ENCODE measurements at places on chromosomes 2 and 18.
A peak's percentile ranks its signal among the peaks of the same experiment; 100 is the strongest.

DNA sequence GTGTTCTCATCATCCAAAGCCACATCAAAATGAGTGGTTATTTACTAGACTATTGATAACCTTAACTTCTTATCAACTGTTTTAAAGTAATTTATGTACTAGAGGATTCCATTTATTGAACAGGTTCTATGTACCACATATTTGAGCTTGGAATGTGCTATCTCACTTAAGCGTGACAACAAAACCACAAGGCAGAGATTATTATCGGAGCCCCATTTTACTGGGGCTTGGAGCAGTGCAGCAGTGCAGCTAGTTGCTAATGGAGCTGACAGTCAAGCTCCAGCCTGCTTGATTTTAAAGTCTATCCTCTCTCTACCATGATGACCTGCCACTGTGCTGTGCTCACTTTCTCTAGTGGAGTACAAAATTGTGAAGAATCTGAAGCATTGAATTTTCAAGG is 24.6 kb downstream of the GCG start:
- DNase-seq: no peak

DNA sequence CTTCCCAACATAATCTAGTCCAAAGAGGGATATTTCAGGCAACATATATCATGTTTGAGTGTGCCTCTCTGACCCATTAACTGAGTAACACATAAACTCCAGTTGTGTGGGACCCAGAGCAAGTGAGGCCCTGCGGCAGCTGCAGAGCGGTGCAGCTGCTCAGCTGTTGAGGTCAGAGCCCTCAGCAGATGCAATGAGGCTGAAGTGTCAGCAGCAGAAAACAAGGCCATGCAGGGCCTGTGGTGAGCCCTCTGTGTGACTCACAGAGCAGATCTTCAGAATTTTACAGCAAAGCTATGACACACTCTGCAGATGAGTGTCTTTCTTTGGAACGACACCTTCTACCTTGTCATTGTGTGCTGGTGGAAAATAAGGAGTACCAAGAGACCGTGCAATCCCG is 168.5 kb downstream of the CBLN2 start:
- no peak for DNase-seq

- no peak for DNase-seq
These were observed 20.7 kb downstream of the OTOF start for GRCh38 chr2:26457251-26457666.

DNA sequence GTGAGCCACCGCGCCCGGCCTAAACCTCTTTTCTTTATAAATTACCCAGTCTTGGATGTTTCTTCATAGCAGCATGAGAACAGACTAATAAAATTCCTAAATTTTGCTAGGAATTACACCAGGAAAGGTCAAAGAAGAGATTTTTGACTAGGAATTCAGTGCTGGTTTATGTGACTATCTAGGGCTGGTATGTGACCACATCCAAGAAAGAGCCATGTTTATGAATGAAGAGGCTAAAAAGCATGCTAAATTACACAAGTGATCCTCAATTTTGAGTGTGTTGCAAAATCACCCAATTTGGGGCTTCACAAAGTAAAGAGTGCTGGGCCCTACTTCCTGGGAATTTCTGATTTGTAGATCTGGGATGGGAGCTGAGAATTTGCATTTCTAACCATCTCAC is 123.6 kb downstream of the CSRNP3 start:
- DNase-seq: no peak

- DNase-seq: peak; percentile 29
These were observed 558 bp downstream of the THAP4 start for GRCh38 chr2:241636182-241637017.

DNA sequence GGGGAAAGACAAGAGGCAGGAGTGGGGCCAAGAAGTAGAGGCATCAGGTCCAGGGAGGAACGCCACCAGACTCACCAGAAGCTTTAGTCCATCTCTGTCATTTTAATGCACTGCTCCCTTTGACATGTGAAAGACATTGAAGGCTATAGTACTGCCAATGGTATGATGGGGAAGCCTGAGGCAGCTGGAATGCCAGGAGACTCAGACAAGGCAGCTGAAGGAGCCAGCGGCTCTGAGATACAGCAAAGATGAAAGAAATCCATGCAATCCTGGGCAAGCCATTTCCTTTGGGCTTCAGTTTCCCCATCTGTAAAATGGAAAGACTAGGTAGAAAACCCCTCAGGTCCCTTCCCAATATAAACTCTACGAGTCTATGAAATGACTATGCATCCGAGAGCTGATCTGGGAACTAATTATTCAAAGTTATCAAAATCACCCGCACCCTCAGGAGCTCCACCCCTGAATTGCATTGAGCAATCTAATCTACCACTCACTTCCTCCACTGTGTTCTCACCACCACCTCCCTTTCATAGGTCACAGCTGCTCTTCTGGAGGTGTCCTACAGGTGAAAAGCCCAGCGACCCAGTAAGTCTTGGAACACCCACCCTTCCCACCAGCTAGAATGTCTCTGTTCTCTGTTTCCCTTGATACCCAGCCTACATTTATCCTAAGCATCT is 3.1 kb downstream of the CXCR2 start:
- no peak for DNase-seq

DNA sequence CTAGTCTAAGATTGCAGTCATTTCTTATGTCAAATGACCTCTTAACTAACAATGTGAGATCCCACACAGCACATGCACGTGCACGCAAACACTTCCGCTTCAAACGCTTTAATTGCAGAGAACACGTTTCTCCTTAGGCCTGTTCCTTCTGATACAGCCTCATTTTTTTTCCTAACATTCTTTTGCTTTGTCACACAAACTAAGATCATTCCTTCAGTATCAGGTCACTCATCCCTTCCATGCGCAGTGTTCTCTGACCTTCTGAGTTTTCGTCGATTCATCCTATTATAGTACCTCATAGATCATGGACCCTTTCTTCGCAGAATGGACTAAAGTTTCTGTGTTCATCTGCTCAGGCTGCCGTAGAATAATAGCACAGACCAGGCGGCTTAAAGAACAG is 327.1 kb upstream of the CDH19 start:
- no peak for DNase-seq

DNA sequence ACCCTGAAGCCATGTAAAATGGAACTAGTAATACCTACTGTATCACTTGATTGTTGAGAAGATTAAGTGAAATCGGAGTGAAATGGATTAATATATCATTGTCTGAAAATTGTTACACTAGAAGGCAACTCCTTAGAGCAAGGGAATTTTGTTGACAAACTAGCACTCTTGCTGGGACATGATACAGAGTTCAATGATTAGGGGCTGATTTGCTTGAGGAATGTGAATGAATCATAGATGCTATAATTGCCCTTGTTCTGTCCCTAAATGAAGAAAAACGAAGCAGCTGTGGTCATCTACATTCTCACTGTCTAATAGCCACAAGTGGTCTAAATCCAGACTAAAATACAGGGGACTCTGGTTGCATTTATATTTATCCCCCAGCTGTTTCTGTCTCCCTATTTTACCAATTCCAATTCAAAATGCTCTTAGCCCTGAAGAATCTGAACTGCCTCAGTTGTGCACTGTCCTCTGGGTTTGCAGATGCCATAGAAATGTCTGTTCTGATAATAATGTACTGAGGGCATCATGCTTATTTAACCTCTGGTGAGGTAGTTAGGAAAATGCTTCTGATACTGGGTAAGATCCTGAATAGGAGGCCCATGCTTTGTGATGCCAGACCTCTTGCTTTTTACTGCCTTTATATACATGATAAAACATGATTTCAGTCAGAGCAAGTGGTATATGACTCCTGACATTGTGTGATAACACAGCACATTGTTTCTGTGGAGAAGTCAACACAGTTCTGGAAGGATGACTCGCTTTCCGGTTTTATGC is 382.1 kb downstream of the NRXN1 start:
- DNase-seq: no peak

GRCh38 chr2:18498531-18498930 is 61.9 kb downstream of the RDH14 start:
- DNase-seq: no peak

DNA sequence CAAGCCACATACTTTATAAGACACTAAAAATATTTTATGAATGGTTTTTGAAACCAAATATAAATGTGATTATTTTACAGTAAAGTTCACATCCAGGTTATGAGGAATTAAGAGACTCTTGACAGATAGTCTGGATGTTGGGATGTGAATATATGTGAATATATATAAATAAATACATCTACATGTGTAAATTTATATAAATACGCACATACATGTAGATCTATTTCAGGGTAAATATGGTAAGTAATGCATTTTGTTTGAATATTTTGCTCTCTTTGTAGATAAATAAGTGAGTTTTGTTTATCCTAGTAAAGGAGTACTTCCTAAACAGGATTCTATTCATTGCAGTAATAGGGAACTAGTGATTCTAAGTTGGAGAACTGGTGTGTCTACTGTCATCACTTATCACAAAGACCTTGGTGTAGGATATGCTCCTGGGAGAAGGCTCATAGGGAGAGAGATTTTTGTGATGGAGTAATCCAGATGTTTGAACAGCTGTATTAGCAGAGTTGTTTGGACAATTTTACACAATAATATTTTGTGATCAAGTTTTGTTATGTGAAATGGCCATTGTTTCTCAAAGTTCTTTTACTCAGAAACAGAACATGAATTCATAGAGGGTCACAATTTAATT is 60.2 kb upstream of the NT5C1B start:
- no peak for DNase-seq

DNA sequence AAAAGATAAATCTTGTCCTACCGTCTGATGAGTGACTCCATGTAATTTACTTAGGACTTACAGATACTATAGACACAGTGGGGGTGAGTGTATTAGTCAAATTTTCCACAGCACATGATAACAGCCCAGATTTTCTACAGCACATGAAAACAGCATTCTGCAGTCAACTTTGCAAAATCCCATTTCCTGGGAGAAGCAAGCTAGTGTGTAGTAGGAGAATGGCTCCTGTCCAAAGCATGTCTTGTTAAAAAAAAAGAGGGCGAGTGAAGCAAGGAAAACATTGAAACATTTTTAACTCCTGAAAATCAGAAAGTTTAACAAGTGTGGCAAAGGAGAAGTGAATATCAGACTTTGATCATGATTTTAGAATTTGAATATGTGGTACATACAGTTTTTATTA is 817.8 kb upstream of the FAM98A start:
- DNase-seq: no peak

GRCh38 chr2:143974262-143974661 is 545.7 kb downstream of the ZEB2 start:
- no peak for DNase-seq

DNA sequence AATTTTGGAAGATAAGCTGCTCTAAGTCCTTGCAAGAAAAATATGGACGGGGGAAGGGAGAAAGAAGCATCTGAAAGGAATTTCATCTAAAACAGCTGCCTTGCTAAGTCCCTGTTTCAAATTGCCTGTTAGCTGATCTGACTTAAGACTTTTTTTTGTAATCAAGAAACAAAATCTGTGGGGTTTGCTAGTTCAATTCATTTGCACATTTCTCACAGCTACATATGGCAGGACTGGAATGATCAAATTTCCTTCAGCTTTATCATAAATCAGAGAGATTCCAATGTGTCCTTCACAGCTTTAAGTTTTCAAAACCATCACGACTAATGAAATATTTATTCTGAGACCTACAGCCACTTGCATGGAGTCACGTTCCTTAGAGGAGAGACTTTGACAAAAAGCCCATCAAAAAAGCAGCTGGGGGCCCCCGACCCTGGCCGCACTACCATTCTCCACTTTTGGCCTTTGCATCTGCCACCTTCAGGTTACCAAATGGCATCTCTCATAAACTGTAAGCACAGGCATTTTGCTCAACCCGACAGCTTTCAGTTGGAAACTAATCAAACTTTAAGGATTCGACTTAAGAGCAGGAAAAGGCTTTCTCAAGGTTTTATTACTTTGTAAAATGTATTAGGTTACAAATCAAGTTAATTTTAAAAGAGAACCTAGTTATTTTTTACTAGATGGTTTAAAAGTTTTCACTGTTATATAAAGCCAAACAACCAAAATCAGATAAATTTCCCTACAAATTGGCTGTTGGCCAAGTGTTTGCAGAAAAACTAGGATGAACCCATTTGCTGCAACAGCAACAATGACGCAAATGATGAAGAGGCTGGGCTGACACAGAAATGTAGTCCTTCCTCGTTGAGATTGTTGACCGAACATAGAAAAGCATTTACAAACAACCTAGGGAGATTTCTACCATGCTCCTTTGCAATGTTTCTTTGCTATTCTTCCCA is 100.4 kb upstream of the RND3 start:
- no peak for DNase-seq

GRCh38 chr2:47072728-47073191 is 82.3 kb downstream of the STPG4 start:
- no peak for DNase-seq

Data from LoVo (cell line).